Fibroblast of skin of right biceps (primary cell): ENCODE measurements at places on chromosomes 6 and 20.
A peak's percentile ranks its signal among the peaks of the same experiment; 100 is the strongest.

DNA sequence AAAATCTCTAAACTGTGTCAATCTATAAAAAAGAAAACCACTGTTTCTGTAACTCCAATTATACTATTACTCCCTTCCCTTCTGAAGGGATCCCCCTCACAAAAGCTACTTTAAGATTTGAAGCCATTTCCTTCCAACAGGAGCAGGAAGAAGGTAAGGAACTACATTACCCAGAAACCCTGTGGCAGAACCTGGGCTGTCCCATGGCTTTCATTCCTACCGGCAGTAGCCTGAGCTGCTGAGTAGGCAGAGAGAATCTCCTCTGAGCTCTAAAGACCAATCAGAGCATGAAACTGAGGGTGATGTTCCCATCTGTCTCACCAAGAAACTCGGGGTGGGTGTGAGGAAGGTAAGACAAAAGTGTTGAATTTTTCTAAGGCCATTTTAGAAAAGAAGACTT lies 108.0 kb upstream of the LRFN2 start:
- DNase-seq = no peak

GRCh38 chr20:963795-964194 lies 38.3 kb downstream of the RSPO4 start:
- no peak for DNase-seq

GRCh38 chr6:2753110-2753489 lies 2.4 kb upstream of the MYLK4 start:
- DNase-seq = no peak

DNA sequence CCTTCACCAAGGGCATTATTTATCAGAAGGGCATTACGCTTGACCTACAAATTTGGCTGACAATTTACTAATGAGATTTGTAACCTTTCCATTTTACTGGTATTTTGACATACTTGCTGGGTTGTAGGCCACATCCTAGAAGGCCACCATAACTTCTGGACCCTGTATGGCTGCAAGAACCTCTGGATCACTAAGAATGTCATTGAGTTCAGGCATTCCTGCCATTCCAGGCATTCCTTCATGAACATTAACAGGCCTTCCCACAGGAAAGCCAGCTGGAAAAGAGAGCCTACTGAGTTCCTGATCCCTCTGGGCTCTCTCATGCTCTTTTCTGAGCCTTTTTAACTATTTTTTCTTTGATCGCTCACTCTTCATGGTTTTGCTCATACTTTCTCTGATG lies 28.4 kb upstream of the SLC35A1 start:
- peak; percentile 9 for DNase-seq

- no peak for DNase-seq
Observed at GRCh38 chr6:38404355-38404754, 235.4 kb downstream of the BTBD9 start.

DNA sequence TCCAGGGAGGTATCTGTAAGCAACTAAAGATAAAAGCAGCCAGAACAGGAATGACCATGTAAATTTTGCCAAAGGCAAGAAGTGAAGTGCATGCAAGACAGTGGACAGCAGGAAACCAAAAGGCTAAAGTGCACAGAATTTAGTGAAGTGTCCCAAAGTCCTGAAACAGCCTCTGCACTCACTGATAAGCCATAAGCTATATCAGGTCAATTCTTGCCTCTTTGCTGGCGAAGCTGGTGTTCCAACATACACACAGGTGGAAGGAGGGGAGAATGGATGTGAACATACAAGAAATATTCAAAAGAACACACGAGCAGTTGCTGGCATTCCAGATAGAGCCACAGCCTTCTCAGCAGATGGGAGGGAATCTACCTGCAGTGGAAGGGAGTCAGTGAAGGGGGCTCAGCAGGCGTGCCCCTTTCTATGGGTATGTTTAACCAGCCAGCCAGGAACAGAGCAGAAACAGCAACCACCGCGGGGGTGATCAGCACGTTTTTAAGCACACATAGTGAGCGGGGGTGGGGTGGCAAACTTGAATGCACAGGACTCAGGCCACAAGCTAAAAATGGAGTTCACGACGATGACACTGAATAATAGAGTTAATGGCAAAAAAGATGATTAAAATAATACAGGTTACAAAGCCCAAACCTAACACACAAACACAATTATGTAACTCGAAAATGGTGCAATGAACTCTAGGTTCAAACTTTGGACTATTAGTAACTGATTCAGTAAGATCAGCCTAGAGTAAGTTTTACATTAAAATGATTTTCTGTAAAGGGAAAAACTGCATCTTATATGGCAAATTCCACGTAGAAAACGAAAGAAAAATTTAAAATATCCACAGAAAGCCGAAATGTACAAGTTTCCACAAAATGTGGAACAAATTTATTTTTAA lies 1.2 kb downstream of the ECI2 start:
- DNase-seq = peak; percentile 36

- no peak for DNase-seq
Observed at GRCh38 chr6:39114388-39114703, 640 bp downstream of the SAYSD1 start.

DNA sequence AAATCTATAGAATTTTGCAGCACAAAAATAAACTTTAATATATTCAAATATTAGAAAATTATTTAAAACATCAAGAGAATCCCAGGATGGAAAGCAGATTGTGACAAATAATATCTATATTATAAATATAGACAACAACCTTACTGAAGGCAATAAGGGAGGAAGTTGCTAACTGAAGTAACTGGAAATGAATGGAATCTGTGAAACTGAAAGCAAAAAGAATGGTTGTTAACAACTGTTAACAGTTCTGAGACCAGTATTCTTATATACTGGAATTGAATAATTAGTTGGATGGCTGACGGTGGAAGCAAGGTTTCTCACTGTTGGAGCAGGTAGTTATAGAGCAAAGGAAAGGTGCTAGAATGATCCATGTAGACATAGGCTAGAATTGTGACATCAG lies 220.4 kb downstream of the PLCB1 start:
- no peak for DNase-seq

- peak; percentile 33 for DNase-seq
Observed at GRCh38 chr6:35057449-35058357, 83.4 kb downstream of the TCP11 start.

DNA sequence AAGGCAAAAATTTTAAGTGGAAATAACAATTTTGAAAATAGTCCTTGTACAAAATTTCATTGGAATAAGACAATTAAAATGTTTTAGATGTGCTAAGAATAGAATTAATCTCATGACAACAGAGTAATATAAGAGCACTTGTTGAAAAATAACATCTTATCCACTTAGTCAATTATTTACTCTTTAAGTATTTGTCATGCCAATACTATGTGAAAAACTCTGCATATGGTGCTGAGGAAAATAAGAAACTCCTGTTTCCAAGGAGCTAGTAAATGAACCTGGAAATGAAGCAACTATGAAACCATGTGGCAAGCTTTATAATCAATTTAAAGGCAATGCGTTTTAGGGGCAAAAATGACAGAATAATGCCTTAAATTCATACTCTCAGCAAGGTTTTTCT lies 42.7 kb upstream of the HCRTR2 start:
- peak; percentile 48 for DNase-seq

- no peak for DNase-seq
Observed at GRCh38 chr6:156400487-156400886, 376.7 kb upstream of the ARID1B start.

- DNase-seq = no peak
Observed at GRCh38 chr6:44627091-44627882, 239.8 kb downstream of the CDC5L start.

DNA sequence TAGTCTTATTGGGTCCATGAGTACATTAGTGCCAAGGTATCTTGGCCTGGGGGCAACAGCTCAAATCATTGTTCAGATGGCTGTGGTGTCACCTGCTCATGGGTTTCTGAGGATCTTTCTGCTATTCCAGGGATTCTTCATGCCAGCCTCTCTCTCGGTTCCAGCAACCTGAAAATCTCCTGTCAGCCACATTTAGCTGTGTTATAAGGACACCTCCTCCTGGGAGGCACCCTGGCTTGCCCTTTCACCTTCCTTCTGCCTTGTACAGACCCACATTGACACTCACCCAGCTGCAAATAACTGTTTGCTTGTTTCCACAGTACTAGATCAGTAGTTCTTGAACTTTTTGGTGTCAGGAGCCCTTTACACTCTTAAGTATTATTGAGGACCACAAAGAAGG lies 159.9 kb downstream of the GRM4 start:
- DNase-seq = no peak

- no peak for DNase-seq
Observed at GRCh38 chr6:14709900-14710299, 536.0 kb upstream of the JARID2 start.

DNA sequence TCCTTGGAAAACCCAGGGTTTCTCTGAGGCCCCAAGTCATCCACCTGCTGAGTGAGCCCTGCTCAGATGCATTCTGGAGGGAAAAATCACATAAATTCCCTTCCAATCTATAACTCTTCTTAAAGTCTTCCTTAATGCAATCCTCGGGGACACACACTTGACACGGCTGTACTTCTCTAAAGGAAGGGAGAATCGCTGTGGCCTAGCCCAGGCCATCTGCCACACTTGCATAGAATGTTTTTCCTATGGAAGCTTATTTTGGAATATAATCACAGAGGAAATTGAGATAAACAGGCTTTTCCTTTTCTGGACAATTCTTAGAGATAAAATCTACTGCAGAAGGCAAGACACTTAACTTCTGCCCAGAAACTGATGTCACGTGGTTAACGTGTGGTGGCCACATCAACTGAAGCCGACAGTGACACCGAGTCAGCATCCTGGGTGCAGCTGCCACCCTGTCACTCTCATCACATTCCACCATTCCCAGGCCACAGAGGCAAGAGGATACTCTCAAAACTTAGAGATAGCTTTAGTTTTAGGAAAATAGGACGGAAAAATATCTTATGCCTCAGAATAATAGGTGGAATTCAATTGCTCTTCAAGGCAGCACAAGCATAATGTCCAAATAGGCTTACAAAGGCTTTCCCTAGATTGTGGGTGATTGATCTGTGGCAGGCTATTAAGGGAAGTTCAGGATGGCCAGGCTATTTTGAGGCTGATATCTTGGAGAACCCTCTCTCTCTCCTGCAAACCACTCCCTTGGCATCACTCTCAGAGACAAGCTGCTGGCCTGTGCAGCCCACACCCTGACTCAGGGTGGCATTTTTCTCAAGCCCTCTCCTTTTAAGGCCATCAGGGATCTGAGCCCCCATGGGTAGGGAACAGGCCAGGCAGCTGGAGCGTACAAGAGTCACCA lies 29.6 kb downstream of the PSMB1 start:
- DNase-seq = no peak

DNA sequence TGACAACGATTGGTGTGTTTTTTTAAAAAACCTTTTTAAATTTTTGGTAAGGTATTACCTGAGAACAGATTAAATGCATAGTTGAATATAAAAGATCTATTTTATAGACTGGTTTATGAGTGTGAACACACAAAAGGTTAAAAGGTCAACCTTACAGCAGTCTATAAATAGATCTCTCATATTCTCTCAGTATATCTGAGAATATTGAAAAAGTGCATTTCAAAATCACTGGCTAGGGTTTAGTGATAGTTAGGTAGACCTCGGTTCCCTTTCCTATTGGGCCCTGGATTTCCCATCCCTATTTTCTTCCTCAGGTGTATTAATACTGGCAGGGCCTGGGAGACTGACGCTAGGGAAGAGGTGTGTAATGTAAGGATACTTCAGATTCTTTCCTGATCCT lies 723 bp upstream of the ZNF451 start:
- DNase-seq = no peak

GRCh38 chr6:70112716-70113115 lies 190.2 kb downstream of the COL9A1 start:
- DNase-seq = no peak

DNA sequence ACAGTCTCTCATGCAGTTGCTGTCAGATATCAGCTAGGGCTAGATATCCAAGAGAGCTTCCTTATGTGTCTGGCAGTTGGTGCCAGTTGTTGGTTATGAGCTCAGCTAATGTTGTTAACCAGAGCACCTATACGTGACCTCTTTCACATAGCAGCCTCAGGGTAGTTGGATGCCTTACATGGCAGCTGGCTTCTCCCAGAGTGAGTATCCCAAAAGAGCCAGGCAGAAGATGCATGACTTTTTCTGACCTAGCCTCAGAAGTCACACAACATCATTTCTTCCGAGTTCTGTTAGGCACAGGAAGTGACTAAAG lies 175.7 kb downstream of the VEGFA start:
- no peak for DNase-seq

- no peak for DNase-seq
Observed at GRCh38 chr6:155548576-155548975, 92.9 kb upstream of the NOX3 start.

GRCh38 chr6:161850562-161850961 lies 576.7 kb upstream of the AGPAT4 start:
- DNase-seq = peak; percentile 78

- DNase-seq = no peak
Observed at GRCh38 chr6:135875446-135875845, 23.9 kb downstream of the PDE7B start.

GRCh38 chr20:2558581-2559278 lies 22.4 kb downstream of the TMC2 start:
- peak; percentile 13 for DNase-seq

DNA sequence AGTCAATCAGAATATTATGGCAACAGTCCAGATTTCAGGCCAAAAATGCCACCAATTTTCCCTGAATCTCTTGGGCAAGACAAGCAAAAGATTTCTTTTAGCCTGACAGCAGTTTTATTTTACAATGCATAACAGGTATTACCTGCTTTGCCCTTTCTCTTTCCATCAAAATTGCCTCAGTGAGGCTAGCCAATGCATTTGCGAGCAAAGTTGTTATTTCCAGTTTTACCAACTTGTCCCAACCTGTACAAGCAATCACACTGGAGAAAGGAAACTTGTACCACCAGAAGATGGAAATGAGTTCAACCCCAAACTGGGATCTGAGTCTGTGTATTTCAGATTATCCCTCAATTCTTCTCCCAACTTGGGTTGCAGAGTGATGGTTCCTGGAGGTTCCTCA lies 279.9 kb upstream of the CDYL start:
- no peak for DNase-seq

GRCh38 chr6:13120483-13121482 lies 207.6 kb downstream of the TBC1D7 start:
- no peak for DNase-seq

DNA sequence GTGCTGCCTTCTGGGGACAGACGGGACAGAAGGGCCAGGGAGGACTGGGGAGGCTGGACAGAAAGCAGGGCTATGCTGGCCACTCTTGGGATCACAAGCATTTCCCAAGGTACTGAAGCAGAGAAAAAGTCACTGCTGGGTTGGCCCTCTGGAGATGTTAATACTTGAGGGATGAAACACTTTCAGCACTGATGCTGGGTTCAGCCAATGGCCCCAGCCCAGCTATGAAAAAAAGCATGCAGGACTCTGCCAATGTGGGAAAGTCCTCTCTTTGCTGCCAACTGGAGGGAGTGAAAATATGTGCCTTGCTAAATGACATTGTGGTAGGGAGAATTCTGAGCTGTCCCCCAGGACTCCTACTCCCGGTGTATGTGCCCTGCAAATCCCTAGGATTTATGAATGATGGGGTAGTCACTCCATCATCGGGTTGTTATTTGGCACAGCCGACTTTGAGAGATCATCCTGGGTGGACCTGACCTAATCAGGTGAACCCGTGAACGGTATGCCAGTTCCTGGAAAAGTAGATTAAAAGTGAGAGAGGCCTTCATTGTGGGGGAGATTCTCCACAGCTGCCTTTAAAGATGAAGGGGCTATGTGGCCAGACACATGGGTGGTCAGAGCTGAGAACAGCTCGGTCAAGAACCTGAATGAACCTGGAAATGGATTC lies 119.9 kb upstream of the TRAF3IP2 start:
- DNase-seq = peak; percentile 37

- peak; percentile 70 for DNase-seq
Observed at GRCh38 chr6:75609639-75610590, 8.2 kb downstream of the SENP6 start.
